ENCODE measurements at places on chromosomes 1 and 21.

DNA sequence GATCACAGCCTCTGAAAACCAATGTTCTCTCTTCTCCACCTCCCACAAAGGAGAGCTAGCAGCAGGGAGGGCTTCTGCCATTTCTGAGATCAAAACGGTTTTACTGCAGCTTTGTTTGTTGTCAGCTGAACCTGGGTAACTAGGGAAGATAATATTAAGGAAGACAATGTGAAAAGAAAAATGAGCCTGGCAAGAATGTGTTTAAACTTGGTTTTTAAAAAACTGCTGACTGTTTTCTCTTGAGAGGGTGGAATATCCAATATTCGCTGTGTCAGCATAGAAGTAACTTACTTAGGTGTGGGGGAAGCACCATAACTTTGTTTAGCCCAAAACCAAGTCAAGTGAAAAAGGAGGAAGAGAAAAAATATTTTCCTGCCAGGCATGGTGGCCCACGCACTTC is 35.8 kb upstream of the TDRD10 start:
- no peak for DNase-seq

GRCh38 chr1:88204111-88204510 is 480.0 kb upstream of the PKN2 start:
- no peak for DNase-seq

- DNase-seq: no peak
Measured at GRCh38 chr1:201648066-201648906, 109.4 kb downstream of the NAV1 start.

DNA sequence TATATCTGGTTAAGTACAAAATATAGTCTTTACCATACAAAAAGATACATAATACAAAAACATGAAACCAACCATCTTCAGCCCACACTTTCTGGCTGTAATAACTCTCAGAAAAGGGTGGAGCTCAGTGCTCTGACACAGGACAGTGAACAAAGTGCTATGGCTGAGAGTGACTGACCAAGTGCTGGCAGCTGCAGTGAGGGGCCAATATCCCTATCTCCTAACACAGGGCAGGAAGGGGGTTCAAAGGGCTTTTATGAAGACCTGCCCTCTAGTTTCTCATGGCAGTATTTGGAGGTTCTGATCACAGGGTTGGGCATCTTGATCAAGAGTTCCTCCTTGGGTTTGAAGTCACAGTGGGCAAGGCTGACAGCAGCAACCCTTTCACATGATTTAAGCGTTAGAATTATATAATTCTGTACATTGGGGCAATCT is 3.9 kb downstream of the TXNIP start:
- DNase-seq: no peak

DNA sequence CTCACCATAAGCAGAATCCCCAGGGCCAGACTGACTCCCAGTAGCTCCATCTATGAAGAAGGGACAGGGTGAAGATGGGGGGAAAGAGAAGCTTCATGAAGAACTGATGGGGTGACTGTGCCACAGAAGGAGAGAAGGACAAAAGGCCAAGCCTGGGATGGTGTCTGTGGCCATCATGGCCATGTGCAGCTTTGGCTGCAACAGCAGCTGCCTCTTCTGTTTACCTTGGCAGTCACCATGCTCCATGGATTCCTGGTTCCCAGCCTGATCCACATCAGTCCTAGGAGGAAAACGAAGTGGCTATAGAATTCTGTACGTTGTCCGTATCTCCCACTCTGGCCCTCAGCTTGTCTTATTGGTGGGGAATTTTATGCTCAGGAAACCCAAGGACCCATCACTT is 12.0 kb downstream of the SEMA6C start:
- DNase-seq: no peak

DNA sequence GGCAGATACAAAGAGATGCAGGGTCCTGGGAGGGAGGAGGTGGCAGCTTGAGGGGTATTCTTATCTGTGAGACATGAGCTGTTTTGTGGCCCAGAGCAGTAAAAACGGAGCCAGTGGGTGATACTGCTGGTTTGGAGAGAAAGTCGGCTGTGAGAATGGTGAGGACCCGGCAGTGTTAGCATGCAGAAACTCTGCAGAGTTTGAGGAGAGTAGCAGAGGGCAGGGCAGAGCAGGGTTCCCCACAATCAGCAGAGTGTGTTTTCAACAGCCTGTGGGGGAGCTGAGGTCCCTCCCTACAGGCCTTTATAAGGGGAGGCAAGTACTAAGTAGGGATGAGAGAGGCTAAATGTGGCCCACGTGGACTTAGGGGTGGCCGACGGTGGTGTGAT is 423 bp downstream of the SLAMF8 start:
- DNase-seq: no peak

DNA sequence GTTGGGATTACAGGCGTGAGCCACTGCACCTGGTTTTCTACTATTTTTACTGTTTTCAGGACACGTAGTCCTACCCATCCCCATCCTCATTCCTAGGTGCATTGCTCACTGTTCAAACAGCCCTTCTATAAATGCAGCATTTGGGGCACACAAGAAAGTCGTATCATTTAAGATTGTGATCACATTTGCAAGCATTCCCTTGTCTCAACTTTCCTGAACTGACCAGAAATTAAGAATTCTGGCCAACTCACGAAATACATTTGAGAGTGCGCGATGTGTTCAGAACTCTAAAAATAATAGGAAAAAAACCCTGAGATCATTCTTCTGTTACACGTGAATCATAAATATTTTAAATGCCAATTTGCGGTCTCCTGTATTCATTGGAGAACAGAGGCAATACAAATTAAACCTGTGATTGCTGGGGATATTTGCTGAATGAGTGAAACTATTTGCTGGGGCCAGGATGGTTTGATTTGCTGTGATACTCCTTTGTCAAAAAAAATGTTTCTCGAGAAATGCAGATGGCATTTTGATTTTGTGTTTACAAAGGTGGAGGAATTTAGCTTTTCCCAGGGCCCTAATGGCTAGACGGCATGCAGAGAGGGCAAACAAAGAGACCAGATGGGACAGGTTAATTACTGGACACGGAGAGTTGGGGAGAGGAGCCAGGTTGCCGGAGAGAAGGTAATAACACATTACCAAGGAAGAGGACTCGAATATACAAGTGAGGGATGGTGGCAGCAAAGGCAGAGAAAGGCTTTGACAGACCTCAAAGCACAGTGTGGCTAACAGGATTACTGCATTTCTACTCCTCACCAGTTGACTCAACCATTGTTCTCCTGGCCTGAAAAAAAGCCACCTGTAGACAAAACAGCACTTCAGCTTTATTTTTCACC is 38.4 kb downstream of the STPG1 start:
- no peak for DNase-seq

Data from CD4-positive, alpha-beta T cell treated with Interleukin-17A for 4 hours (primary cell).